Bladder microvascular endothelial cell (primary cell): ENCODE measurements at places on chromosomes 7 and 10. TPM values are rescaled to one million over a fixed set of nuclear protein-coding genes. Genes with fewer than 3 reads are reported as not detected.

The LRGUK gene
- 0.06 and 0.16 TPM in 2 replicates for total RNA-seq

The HOXA10 gene
- 2.3 and 2.6 TPM in 2 replicates for total RNA-seq

The CALML3 gene
- not detected in 2 replicates for total RNA-seq

The UCMA gene
- not detected in 2 replicates for total RNA-seq

The TECTB gene
- not detected in 2 replicates for total RNA-seq

The ERLIN1 gene
- total RNA-seq = 20.7 and 41.7 TPM in 2 replicates

The GPR26 gene
- not detected in 2 replicates for total RNA-seq

The MEST gene
- 1.1 and 3.2 TPM in 2 replicates for total RNA-seq
